ENCODE measurements at places on chromosomes 1 and 21. TPM values are rescaled to one million over a fixed set of nuclear protein-coding genes. Genes with fewer than 3 reads are reported as not detected.

The SLAMF7 gene
- 17.6 TPM for polyA plus RNA-seq

The RAB3B gene
- polyA plus RNA-seq = 0.07 TPM

The CFHR3 gene
- not detected for polyA plus RNA-seq

The ADAM30 gene
- not detected for polyA plus RNA-seq

The LMX1A gene
- polyA plus RNA-seq = 0.11 TPM

The TTC22 gene
- polyA plus RNA-seq = 4.4 TPM

The GJC2 gene
- polyA plus RNA-seq = 1.2 TPM

The ENSA gene
- polyA plus RNA-seq = 148 TPM

The SNX7 gene
- polyA plus RNA-seq = 10.3 TPM

The CELF3 gene
- polyA plus RNA-seq = 0.18 TPM

The HJV gene
- polyA plus RNA-seq = 0.62 TPM

The IL6R gene
- polyA plus RNA-seq = 10.3 TPM

The LCE1B gene
- 0.68 TPM for polyA plus RNA-seq

The NAV1 gene
- 3.4 TPM for polyA plus RNA-seq

The INAVA gene
- polyA plus RNA-seq = 6.4 TPM

The LPAR3 gene
- polyA plus RNA-seq = 2.2 TPM

The ETV3L gene
- 1.0 TPM for polyA plus RNA-seq

All from thymus (tissue), 14 donors.